ENCODE measurements at places on chromosomes 12 and 14.

DNA sequence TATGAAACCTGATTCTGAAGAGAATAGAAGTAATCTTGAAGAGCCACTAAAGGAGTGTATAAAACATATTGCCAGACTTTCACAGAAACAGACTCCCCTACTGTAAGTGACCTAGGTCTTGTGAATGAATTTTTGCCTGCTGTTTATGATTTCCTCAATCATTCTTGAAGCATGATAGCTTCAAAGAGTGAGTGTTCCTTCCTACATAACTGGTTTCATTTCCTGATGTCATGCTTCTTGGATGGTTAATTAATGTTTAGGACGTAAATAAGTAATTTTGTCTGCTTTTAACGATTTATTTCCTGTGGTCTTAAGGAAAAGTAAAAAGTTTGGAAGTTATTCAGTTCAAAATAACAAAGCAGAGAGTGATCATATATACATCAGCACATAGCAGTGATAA is 129.8 kb downstream of the PIK3C2G start:
- DNase-seq, result no peak

- no peak for DNase-seq
These were observed 123.9 kb downstream of the SUDS3 start for GRCh38 chr12:118500299-118500698.

DNA sequence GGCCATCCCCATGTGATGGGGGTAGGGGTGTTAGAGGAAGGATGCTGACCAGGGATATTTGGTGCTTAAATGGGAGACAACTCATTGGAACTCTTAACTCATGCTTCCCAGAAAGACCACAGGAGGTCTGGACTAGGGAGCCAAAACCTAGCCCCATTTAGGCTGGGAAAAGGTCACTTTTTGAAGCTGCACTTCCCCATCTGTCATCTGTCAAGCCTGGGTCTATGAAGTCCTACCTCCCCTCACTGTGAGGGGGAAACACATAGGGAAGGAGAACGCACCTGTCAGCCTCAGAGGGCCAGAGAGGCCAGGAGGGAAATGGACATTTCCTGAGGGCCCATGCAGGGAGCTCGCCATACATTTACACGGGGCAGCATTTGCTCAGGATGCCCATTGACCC is 321.0 kb downstream of the BCL11B start:
- no peak for DNase-seq

- no peak for DNase-seq
These were observed 7.2 kb downstream of the ADAM20 start for GRCh38 chr14:70527501-70528105.

- DNase-seq, result no peak
These were observed 3.2 kb downstream of the SIX6 start for GRCh38 chr14:60512126-60512525.

- no peak for DNase-seq
These were observed 1.9 kb upstream of the PNN start for GRCh38 chr14:39173198-39173597.

GRCh38 chr12:115385141-115385540 is 701.2 kb upstream of the TBX3 start:
- no peak for DNase-seq

GRCh38 chr12:50415899-50416479 is 15.3 kb downstream of the LARP4 start:
- DNase-seq, result no peak

Measured in amygdala (tissue), 56 donors.